ENCODE measurements at places on chromosomes 11 and 22.

DNA sequence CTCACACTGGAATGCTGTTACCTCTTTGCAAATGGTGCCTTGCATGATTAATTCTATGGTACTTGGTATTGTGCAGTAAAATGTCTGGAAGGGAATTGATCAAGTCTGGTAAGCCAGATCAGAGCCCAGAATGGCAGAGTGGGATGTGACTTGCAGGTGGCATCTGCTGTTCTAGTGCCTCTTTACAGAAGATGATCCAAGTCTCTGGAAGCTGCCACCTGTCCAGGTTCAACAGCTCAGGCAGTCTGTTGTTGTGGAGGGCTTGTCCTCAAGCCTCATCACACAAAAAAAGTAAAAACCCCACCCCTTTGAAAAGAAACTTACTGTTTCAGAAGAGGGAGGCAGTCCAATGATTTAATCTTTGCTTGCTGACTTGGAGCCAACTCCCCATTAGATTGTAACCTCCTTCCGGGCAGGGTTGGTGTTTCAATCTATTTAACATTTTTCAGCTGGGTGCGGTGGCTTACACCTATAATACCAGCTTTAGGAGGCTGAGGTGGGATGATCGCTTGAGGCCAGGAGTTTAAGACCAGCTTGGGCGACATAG lies 17.1 kb downstream of the ZNRF3 start:
- no peak for DNase-seq

DNA sequence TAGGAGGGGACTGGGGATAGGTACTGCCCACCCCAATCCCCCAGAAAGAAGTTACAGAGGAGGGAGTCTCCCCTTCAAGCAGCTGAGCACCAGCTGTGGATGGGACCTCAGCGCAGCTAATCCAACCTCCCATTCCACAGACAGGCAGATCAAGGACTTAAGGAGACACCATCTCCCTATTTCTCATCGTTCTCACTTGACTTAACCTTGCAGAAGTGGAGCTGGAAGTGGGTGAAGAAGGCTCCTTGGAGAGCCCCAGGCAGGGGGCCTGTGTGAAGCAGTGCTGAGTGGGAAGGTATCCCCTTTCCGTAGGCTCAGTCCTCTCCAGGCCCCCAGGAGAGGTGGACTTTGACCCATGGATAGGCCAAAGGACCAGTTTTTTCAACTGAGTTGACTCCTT lies 27.3 kb downstream of the USP35 start:
- no peak for DNase-seq

GRCh38 chr11:21475276-21475675 lies 717.6 kb upstream of the ANO5 start:
- DNase-seq, result no peak

GRCh38 chr22:10780281-10780680 lies 4747.7 kb upstream of the OR11H1 start:
- no peak for DNase-seq

DNA sequence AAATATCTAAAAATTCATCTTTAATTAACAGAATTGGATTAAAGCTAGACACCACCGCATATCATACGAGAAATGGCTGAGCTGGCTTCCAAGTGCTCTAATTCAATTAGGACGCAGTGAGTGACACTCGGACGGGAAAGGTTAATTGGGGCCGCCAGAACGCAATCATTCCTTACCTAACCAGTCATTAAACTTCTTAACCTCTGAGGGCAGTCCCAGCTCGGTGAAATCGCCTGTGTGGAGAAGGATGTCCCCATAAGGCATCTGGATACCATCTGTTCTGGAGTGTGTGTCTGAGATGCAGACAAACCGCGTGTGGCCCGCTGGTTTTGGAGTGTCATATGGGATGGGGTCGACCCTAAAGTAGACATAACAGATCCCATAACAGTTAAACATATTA lies 50.3 kb downstream of the MPPED2 start:
- no peak for DNase-seq

DNA sequence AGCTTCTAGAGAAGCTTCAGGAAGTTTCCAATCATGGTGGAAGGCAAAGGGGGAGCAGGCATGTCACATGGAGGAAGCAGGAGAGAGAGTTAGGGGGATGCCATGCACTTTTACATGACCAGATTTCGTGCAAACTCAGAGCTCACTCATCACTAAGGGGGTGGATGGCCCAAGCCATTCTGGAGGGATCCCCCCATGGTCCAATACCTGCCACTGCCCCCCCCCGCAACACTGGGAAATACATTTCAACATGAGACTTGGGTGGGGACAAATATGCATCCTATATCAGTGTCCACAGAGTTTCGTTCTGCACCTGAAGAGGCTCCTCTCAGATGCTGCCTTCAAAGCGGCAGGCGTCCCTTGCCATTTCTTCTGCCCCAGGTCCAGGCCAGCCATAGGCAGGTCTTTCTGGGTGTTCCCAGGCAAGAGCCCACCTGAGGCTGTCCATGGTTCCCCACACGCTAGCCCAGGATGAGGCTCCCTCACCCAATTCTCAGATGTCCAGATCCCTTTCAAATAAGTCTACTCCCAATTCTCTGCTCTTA lies 1344.3 kb downstream of the TBC1D22A start:
- no peak for DNase-seq

- no peak for DNase-seq
Measured at GRCh38 chr11:17498058-17498457, 21.4 kb upstream of the ABCC8 start.

GRCh38 chr11:117374316-117375055 lies 46.8 kb downstream of the CEP164 start:
- DNase-seq, result no peak

- peak; percentile 66 for DNase-seq
Measured at GRCh38 chr11:61815790-61816735, 740 bp downstream of the FADS1 start.

DNA sequence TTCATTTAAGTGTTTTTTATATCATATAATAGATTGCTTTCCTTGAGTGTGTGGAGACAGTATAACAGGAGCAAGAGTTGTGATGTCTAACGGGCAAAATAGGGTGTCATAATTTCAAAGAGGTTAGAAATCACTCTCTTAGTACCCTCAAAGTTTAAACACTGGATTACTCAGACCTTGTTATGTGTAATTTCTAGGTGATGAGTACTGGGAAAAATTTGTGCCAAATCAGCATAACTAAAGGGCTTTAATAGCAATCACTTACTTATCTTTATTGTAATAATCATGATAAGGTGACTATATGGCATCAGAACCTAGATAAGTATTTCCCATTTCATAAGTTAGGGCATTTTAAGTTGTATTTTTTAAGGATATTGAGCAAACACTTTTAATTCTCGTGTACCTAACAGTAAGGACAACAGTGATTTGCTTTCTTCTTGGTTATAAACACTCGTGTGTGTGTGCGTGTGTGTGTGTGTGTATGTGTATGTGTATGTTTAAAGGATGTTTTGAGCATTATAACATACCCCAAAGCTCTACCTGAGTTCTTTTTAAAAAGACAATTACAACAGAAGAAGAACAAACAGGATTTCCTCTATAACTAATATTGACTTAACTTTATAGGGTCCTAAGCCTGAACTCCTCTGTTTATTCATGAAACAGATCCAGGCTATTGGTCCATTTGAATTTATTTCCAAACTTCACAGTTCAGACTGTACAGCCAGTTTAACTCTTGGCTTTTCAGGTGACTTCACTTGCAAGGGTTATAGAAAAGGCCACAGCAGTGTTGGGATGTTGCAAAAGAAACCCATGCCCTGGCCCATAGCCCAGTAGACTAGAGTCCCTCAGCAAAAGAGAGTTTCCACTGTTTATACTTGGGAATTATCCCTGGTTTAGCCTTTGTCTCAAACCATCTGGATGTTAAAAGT lies 23.7 kb upstream of the PDE3B start:
- no peak for DNase-seq

- DNase-seq, result no peak
Measured at GRCh38 chr11:69167130-69167915, 11.6 kb downstream of the SMIM38 start.

DNA sequence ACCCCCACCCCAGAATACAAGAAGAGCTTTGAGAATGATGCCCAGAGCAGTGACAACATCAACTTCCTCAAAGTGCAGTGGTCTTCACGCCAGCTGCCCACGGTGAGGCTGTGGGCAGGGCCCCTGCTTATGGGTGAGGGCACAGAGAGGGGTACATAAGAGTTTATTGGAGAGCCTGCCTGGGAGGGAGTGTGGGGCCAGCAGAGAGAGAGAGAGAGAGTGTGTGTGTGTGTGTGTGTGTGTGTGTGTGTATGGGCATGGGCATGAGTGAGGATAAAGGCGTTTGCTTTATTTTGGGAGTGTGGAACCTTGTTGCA lies 9.5 kb downstream of the PHOX2A start:
- no peak for DNase-seq

- no peak for DNase-seq
Measured at GRCh38 chr11:106092446-106092845, 15.0 kb downstream of the AASDHPPT start.

- DNase-seq, result no peak
Measured at GRCh38 chr22:39115977-39116621, 19.1 kb downstream of the APOBEC3H start.

- DNase-seq, result peak; percentile 61
Measured at GRCh38 chr11:20112291-20113148, 47.8 kb downstream of the DBX1 start.

Data from anterior cingulate cortex (tissue), 58 donors.